ENCODE measurements at places on chromosomes 12 and 14.
A peak's percentile ranks its signal among the peaks of the same experiment; 100 is the strongest.

- no peak for DNase-seq
Measured at GRCh38 chr12:96398424-96399119, 1.7 kb downstream of the CDK17 start.

GRCh38 chr12:5881666-5882065 is 63.4 kb downstream of the ANO2 start:
- no peak for DNase-seq

DNA sequence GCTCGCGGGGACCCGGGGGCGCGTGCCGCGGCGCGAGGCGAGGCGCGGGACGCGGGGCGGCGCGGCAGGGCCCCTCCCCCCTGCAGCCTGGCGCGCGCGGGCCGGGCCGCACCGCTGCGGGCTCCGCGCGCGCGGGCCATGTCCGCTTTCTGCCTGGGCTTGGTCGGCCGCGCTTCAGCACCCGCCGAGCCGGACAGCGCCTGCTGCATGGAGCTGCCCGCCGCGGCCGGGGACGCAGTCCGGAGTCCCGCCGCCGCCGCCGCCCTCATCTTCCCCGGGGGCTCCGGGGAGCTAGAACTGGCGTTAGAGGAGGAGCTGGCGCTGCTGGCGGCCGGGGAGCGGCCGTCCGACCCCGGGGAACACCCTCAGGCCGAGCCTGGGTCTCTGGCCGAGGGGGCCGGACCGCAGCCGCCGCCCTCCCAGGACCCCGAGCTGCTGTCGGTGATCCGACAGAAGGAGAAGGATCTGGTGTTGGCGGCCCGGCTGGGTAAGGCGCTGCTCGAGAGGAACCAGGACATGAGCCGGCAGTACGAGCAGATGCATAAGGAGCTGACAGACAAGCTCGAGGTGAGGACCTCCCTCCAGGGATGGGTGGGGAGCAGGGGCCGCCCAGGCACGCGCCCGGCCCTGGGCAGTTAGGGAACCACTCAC is 820 bp downstream of the BICDL1 start:
- DNase-seq = peak; percentile 57

DNA sequence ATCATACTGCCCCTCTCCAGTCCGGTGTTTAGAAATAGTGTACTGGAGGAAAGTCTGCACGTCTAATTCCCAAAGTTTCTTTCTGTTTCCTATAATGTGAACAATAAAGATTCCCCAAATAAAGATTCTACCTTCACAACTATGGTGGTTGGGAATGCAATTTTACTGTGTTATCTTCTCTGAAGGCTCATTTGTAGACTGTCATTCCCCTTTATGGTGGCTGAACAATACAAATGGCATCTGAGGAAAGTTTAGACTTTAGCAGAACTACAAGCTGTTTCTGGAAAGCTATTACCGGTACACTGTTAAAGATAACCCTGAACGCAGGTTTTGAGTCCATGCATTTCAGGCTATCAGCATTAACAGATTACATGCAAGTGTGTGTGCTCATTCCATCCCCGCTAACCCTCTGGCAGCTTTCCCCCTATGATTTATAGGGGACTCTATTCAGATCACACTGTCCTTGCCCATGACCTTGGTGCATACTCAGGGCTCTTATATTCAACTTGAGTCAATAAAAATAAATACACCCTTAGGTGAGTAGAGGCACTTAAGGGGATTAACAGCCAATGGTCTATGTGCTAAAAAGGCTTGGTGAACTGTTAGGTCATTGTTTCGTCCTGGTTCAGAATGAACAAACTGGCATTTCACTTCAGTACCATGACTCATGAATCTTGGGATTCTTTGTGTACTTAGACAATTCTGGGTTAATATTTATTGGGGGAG is 60.7 kb upstream of the PYGL start:
- DNase-seq = no peak

- DNase-seq = no peak
Measured at GRCh38 chr12:1041478-1041877, 50.5 kb downstream of the ERC1 start.

DNA sequence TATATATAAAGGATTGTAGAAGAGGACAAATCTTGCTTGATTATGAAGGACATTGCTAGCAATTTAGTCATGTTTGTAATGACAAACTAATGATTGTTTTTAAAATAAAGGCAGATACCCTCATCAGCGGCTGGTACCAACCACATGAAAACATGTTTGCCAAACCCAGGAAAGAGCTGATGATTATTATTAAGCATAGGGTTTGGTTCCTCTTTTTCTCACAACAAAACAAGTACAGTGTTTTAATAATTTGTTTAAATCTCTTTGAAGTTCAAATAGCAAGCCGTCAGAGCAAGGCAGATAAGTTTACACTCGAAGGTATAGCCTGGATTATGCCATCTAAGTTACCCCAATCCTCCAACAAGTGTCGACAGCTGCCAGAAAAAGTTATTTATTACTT is 5.3 kb upstream of the SINHCAF start:
- DNase-seq = no peak

- no peak for DNase-seq
Measured at GRCh38 chr14:29755311-29756018, 172.2 kb downstream of the PRKD1 start.

DNA sequence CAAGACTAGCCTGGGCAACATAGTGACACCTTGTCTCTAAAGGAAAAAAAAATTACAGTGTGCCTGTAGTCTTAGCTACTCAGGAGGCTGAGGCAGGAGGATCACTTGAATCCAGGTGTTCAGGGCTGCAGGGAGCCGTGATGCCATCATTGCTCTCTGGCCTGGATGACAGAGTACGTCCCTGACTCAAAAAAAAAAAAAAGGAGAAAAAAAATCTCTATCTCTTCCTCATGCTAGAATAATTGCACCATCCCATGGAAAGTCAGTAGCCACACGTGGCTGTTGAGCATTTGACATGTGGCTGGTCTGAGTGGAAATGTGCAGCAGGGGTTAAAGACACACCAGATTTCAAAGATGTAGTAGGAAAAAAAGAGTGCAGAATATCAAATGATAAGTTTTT is 3.8 kb downstream of the RILPL1 start:
- no peak for DNase-seq

GRCh38 chr12:45547822-45548221 is 181.7 kb upstream of the ARID2 start:
- DNase-seq = no peak

DNA sequence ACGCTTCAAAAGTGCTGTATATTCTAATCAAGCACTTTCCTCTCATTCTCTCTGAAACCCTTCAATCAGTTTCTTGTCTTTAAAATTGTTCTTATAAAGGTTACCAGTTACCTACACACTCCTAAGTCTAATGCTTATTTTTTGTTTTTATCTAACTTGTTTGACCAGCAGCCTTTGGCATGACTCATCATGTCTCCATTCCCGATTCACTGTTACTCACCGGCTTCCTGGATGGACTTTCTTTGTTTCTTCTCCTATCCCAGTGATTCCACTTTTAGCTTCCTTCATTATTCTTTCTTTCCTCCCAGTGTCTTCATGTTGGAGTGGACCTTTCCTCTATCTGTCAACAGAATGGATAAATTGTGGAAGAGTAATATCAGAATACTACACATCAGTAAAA is 368.6 kb upstream of the CCDC196 start:
- no peak for DNase-seq

- no peak for DNase-seq
Measured at GRCh38 chr14:99267837-99268781, 3.9 kb downstream of the BCL11B start.

Data from T follicular helper cell (primary cell).